ENCODE measurements at places on chromosomes 5 and 9.

- DNase-seq = peak; percentile 42
These were observed 133.0 kb downstream of the GNA14 start for GRCh38 chr9:77514886-77515711.

GRCh38 chr5:31581498-31582099 is 49.5 kb downstream of the C5orf22 start:
- DNase-seq = peak; percentile 78

DNA sequence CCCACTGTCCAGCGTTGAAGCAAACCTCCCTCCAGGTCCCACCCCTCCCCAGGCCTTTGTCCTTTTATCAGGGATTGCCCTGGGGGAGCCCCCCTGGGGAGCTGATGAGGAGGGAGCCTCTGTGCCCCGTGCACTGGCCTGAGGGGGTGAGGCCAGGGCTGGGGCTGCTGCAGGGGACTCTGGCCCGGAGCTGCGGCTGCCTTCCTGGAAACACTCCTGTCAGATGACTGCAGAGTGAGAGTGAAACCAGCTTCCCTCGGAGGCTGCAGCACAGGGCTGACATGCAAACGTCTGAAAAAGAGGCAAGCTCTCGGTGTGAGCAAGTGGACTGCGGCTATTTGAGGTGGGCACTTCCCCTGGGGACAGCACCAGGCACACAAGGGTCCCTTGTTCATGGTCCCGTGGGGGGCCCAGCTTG is 4.6 kb upstream of the TRAF2 start:
- peak; percentile 57 for DNase-seq

DNA sequence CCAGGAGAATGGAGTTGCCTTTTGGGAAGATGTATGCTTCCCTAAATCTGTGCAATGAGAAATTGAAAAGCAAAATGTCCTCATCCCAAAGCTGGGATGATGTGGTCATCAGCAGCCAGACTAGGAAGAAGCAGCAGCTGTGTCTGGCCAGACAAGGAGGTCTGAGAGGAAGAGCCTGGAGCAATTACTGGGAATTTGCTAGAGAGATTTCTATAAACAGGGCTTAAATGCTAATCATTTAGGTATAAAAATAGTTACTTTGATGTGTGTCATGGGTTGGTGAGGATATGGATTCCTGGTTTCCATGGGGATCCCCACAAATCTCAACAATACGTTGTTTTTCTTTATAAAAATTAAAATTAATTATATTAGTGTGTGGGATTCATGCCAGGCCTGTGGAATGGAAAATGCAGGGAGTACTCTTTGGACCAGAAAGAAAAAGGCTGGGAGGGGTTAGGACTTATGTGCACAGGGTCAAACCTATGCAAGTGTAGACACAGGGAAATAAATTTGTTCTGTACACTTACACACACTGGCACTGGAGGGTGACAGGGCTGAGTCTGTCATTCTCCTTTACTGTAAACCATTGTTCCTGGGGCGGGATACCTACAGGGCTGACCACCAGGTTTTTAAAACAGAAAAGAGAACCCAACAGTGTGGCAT is 58.7 kb upstream of the TRPC7 start:
- DNase-seq = no peak

DNA sequence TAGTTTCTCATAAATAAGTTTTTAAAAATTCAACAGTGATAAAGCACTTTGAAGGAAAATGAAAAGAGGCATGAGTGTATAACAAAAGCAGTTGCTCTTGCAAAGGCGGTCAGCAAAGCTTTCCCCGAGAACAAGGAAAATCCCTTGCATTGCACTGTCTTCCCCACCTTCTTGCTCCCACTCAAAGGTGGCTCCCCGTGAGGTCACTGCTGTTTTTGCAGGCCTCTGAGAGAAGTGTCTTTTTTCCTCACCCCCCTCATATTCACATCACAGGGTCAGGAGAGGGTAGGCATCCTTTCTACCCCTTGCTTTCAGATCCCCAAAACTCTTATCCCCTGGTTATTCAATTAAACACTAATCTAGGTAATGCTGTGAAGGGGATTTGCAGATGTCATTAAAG is 15.2 kb upstream of the SLC36A1 start:
- DNase-seq = no peak

Measured in GM23248 (cell line).